ENCODE measurements at places on chromosomes 16 and 17.

DNA sequence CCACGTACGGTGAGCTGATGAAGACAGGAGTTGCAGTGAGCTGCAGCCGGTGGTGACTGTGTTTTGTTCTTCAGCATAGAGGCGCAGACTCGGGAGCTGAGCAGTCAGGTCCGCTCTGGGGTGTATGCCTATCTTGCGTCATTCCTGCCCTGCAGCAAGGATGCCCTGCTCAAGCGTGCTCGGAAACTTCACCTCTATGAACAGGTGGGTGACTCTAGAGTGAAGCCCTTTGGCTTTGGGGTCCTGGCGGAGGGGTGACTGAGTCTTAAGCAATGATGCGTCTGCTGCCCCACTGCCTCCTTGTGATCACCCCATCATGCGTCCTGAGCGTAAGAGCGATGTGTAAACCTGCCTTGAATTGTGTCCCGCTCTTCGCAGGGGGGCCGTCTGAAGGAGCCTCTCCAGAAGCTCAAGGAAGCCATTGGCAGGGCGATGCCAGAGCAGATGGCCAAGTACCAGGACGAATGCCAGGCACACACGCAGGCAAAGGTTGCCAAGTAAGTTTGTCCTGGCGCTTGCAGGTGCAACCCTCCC lies 22.9 kb downstream of the UBN1 start:
- no peak for DNase-seq

- no peak for DNase-seq
These were observed 11.8 kb upstream of the PEMT start for GRCh38 chr17:17603178-17603894.

DNA sequence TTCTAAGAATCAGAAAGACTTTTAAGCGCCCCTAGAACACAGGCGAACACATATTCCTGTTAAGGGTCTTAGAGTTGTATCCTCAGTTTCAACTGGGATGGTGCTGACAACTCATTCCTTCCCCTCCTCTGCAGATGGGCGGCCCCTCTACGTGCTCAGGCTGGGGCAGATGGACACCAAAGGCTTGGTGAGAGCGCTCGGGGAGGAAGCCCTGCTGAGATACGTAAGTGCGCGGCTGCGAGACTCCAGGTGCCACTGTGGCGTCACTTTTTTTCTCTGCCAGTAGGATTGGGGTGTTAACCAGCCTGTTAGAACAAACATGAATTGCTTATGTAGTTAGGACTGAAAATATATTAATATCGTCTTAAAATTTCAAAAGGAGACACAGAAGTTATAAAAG lies 62.7 kb downstream of the SEC14L1 start:
- no peak for DNase-seq

GRCh38 chr16:10386517-10387100 lies 748 bp downstream of the ATF7IP2 start:
- DNase-seq, result no peak

DNA sequence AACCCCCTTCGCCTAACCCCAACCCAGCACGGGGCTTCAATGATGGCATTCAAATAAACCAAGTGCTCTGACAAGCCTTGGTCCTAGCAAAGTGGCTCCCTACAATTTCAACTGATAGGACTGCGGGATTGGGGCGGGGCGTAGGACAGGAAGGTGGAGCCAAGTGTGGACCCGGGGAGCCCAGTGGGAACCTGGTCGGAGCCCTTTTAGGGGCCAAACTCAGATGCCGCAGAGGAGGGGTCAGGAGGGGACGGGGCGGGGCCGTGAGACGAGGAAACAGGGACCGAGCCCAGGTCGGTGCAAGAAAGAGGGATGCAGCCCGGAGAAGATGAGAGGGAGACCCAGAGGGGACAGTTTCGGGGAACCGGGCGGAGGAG lies 13.2 kb upstream of the CDIPT start:
- DNase-seq, result no peak

Data from ACHN (cell line).